H9 (cell line): ENCODE measurements at places on chromosomes 7 and 10. TPM values are rescaled to one million over a fixed set of nuclear protein-coding genes. Genes with fewer than 3 reads are reported as not detected.
A peak's percentile ranks its signal among the peaks of the same experiment; 100 is the strongest.

DNA sequence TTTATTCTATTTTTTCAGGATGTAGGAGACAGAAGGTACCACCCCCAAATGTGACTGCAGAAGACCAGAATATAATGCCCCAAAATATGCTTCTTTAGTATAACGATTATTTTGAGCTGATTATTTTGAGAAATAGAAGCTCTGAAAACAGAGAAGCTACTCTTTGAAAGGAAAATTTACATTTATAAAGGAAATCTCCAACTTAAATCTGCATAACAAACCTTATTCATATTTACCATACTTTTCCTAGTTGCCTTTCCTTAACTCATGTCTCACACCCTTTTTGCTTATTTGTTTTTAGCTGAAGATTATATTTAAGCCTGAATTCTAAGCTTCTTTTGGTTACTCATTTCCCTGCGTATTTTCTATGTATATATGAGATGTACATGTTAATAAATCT lies 127.1 kb upstream of the THSD7A start:
- H3K4me1 ChIP-seq: no peaks in the 10 kb centered on the region
- no peaks in the 10 kb centered on the region for H3K27me3 ChIP-seq

GRCh38 chr7:147199868-147200267 lies 1083.3 kb downstream of the CNTNAP2 start:
- no peak overlapping the region for H3K4me3 ChIP-seq
- no peak overlapping the region for H3K27ac ChIP-seq
- H3K36me3 ChIP-seq: no peaks in the 10 kb centered on the region
- H3K27me3 ChIP-seq: no peaks in the 10 kb centered on the region

DNA sequence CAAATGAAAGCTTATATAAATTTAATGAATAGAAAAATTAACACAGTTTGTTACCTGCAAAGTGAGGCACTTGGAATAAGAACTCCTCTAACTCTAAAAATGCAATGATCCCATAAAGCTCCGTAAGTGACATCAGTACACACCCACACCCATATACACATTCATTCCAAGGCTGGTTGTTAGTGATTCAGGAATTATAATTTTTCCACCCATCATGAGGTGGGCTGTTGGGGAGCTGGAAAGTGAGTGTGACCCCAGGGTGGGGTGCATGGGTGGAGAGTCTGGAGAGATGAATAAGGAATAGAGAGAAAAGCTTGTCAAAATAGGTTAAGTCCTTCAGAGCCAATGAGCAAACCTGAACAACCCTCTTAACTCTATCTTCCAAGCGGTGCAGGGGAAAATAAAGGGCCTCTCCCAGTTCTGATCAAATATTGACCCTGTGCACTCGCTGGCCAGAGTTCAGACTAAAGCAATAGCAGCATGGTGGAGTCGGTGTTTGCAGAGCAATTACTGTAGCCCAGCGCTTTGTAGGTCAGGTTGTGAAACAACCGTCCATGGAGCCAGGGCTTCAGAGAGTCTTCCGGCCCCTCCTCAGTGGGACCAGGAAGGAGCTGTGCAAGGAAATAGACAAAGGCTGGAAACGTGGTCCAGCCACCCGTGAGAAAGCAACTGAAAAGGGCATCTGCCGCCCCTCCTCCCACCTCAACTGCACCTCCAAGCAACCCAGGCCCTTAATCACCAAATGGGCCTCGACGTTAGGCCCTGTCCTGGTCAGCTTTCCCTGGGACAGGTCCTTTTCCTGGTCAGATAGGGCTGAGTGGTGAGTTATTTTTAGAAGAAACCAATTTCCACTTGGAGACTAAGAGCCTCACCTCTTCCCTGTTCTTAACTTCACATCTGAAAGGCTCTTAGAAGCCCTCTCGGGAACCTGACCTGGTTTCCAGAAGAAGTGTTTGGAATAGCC lies 61.2 kb downstream of the SH3PXD2A start:
- no peak for DNase-seq
- H3K27me3 ChIP-seq: no peaks in the 10 kb centered on the region
- H3K4me3 ChIP-seq: no peak overlapping the region
- H3K4me1 ChIP-seq: no peaks in the 10 kb centered on the region
- no peaks in the 10 kb centered on the region for H3K36me3 ChIP-seq

DNA sequence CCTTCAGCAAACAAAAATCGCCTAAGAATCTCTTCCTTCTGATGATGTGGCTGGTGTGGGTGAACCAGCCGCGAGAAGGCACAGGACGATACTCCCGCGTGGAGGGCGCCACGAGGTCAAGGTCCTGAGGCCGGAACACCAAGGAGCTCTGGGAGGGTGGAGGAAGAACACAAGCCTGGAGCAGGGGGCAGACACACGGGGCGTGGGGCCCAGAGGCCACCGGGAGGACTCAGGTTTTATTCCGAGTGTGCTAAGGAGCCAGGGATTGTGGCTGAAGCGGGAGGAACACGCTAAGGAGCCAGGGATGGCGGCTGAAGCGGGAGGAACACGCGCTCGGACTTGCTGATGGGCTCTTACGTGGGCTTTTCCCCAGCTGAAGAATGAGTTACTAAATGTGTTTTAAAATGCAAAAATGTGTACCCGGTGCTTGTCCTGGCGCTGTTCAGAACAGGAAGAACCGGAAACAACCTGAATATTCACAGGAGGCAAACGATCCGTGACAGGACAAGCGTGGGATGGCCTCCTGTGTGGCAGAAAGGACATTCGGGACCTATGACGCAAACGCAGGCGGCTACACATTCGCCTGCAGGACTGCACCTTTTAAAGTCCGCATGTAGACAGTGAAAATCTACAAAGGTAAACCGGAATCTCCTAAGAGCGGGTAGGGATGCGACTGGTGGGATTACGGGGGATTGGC lies 64.0 kb downstream of the MAD1L1 start:
- DNase-seq: peak; percentile 23
- H3K4me3 ChIP-seq: no peak overlapping the region
- H3K27ac ChIP-seq: no peak overlapping the region
- H3K4me1 ChIP-seq: no peaks in the 10 kb centered on the region

DNA sequence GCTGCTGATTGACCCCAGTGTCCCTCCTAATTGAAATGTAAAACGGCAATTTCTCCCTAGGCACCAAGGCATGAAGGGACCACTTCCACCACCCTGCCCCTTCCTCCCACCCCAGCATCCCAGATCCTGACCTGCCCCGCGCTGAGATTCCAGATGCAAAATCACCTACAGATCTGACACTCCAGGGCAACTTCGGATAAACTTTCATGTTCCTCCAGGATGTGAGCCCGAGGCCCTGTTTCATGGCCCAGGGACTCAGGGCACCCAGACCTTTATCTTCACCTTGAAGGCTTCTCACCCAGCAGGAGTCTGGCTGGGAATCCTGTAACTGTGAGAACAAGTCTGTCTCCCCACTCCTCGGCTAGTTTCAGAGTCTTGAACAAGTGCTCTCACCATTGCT lies 361.8 kb downstream of the PLXNA4 start:
- no peak for DNase-seq
- H3K27ac ChIP-seq: no peak overlapping the region
- H3K4me1 ChIP-seq: no peaks in the 10 kb centered on the region; the same call in 1 of the 2 replicates
- no peak overlapping the region for H3K4me3 ChIP-seq
- H3K36me3 ChIP-seq: no peaks in the 10 kb centered on the region
- no peaks in the 10 kb centered on the region for H3K27me3 ChIP-seq

DNA sequence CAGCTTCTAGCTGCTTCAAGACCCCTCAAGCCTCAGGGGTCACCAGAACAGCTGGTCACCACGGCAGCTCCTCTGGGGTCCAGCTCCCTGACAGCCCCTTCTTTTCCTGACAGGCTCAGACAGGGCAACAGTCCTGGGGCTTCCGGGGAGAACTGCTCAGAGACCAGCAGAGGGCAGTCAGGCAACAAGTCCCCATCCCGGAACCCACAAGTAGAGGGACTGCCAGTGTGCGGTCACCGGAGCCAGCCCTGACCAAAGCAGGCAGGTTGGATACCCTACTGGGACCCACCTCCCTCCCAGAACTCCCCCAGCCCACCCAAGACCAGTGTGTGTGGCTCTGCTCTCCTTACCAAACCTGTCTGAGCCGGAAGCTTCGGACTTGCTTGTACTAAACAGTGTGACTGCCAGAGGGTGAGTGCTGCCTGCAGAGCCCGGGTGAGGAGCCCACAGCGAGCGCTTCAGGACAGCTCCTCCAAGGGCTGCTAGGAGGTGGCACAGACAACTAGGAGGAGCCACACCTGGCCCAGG lies 40.3 kb downstream of the YKT6 start:
- H3K4me3 ChIP-seq: no peak overlapping the region
- H3K27me3 ChIP-seq: no peaks in the 10 kb centered on the region
- peak; percentile 87 for DNase-seq
- H3K4me1 ChIP-seq: no peaks in the 10 kb centered on the region

DNA sequence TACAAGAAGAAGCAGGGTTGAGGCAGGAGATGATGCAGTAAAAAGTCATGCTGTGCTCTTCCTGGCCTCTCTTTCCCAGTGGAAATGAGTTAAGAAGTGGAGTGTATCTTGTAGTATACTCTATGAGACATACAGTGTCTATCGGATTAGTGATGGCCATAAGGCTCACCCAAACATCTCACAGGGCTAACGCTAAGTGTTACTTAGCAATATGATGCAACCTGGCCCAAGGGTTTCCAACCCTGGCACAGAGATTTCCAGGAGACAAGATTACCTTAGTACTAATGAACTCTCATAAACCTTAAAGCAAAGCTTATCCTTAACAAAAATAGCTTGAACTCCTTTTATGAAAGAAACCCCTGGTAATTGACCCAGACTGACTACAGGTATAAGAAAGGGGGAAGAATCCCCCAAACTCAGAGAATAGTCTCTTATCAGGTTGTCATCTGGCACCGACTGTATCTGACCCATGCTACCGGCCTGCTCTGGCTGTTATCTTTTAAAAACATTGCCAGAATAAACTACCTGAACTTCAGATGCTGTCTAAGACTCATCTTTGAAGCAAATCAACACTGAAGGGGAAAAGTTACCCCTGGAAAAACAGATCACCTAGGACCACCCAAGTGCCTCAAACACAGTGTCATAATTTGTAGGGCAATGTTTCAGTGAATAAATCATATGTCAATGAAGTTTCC lies 1002.0 kb downstream of the REEP3 start:
- no peaks in the 10 kb centered on the region for H3K36me3 ChIP-seq
- no peak for DNase-seq
- H3K27me3 ChIP-seq: no peaks in the 10 kb centered on the region
- H3K27ac ChIP-seq: no peak overlapping the region
- H3K4me1 ChIP-seq: no peaks in the 10 kb centered on the region

GRCh38 chr10:9684186-9684585 lies 1333.5 kb upstream of the CELF2 start:
- DNase-seq: no peak
- H3K36me3 ChIP-seq: peaks cover 16% of the 10 kb centered on the region
- no peaks in the 10 kb centered on the region for H3K4me1 ChIP-seq
- no peak overlapping the region for H3K4me3 ChIP-seq
- no peaks in the 10 kb centered on the region for H3K27me3 ChIP-seq
- H3K27ac ChIP-seq: no peak overlapping the region

GRCh38 chr10:51010977-51011376 lies 63.3 kb upstream of the PRKG1 start:
- DNase-seq: no peak
- no peak overlapping the region for H3K27ac ChIP-seq
- no peaks in the 10 kb centered on the region for H3K36me3 ChIP-seq
- no peaks in the 10 kb centered on the region for H3K27me3 ChIP-seq

DNA sequence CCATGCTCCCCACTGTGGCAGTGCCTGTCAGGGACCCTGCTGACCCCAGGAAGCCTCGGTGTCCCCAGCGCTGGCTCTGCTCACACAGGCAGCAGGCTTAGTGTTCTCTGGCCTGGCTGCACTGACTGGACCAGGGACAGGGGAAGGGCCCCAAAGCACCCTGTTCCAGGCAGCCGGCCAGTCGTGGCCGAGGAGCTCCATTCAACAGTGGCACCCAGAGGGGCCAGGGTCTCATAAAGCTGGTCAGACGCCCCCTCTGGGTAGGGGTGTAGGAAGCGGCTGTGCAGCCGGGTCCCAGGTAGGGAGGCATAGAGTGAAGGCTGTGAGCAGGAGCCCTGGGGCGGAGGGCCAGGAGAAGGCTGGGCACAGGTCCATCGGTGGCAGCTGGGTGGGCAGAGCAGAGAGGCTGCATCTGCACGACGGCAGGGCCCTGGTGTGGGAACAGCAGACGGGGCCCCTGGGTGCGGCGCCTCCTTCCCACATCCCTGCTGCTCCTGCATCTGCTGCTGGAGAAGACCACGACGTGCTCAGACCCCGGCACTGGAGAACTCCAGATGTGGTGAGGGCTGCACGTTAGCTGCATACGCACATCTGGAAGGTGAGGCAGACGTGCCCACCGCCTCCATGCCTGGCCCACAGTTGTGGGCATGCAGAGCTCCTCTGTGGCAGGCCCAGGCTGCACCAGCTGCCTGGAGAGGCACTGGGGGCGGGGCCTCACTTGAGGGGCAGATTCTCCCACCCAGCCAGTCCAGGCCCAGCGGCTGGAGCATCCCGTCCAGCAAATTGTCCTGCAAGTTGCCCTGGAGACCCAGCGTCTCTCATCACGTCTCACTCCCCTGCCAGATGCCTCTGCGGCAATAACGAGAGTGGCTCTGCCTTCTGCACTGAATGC lies 25.1 kb downstream of the MNX1 start:
- no peaks in the 10 kb centered on the region for H3K27me3 ChIP-seq
- no peaks in the 10 kb centered on the region for H3K4me1 ChIP-seq
- DNase-seq: no peak
- no peak overlapping the region for H3K27ac ChIP-seq
- H3K4me3 ChIP-seq: no peak overlapping the region
- peaks cover 3% of the 10 kb centered on the region; the same call in 2 of the 3 replicates for H3K36me3 ChIP-seq

DNA sequence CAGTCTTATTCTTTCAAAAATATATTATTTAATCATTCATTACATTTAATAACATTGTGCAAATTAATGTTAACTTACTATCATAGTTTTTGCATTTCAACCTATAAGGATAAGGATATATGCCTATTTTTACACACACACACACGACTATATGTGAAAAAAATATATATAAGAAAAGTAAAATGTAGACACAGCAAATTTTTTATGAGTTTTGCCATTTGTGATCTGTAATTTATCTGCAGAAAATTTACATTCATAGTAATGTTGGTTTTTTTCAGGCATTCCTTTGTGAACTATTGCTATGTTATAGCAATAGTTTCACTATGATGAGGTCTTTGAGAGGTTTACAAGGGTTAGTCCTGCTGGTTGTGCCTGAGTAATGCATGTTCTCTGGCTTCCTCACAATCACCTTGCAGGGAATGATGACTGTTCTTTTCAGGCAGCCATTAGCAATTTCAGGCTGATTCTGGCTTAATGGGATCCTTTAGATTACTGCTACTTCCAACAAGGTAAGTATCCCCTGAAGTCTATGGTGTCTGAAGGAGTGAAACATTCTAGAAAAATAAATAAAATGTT lies 183.7 kb upstream of the CDK1 start:
- no peak overlapping the region for H3K27ac ChIP-seq
- H3K4me3 ChIP-seq: no peak overlapping the region
- H3K27me3 ChIP-seq: no peaks in the 10 kb centered on the region

DNA sequence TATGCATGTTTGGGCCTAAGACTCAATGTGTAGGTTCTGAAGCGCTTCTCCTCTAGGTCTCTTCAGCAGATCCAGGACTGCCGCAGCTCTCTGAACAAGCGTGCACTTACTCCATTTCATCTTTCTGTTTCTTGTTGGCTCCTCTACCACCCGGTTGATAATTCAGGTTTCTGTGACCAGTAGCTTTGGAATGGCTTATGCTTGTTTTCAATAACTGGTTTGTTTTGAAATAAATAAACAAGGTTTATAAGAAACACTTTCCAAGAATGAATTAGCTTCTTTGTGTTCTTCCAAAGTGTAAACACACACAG lies 1.5 kb downstream of the MDFIC start:
- no peak for DNase-seq
- H3K4me3 ChIP-seq: peak overlapping the region; percentile 88
- H3K27me3 ChIP-seq: no peaks in the 10 kb centered on the region
- H3K27ac ChIP-seq: no peak overlapping the region

- no peak for DNase-seq
- no peaks in the 10 kb centered on the region for H3K27me3 ChIP-seq
- no peak overlapping the region for H3K27ac ChIP-seq
These were observed 166.3 kb upstream of the RHOBTB1 start for GRCh38 chr10:61110188-61110844.

The MBL2 gene
- not detected in 2 replicates for total RNA-seq

The MALRD1 gene
- 0.20 and 0.24 TPM in 2 replicates for total RNA-seq

The CYP2W1 gene
- not detected in 2 replicates for total RNA-seq

The FAM180A gene
- not detected in 2 replicates for total RNA-seq
